ENCODE measurements at places on chromosomes 12 and 14.
A peak's percentile ranks its signal among the peaks of the same experiment; 100 is the strongest.

GRCh38 chr12:9736936-9737705 is 4.2 kb upstream of the CLECL1 start:
- DNase-seq = peak; percentile 44

DNA sequence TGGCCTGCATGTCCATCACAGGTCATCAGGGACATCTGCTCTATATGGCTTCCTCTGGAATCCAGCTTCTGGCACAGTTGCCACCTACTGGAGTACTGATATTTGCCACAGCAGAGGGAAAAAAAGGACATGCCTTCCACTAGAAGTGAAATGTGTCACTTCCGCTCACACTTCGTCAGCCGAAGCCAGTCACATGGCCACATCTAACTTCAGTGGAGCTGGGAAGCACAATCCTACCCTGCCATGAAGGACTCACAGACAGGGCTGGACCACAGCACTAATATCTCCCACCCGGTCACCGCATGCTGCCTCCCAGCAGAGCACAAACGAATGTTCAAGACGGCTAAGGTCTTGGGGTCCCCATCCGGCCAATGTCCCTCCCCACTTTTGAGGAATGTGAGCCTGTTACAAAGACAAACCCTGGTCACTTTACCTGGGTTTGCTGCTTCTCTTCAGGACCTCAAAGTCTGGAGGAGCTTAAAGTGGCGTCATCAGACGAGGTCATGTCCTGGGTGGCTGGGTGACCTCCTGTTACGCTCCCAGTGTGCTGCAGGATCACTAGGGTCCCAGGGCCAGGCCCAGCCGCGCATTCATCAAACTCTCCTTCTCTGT is 98.6 kb downstream of the GCH1 start:
- no peak for DNase-seq

DNA sequence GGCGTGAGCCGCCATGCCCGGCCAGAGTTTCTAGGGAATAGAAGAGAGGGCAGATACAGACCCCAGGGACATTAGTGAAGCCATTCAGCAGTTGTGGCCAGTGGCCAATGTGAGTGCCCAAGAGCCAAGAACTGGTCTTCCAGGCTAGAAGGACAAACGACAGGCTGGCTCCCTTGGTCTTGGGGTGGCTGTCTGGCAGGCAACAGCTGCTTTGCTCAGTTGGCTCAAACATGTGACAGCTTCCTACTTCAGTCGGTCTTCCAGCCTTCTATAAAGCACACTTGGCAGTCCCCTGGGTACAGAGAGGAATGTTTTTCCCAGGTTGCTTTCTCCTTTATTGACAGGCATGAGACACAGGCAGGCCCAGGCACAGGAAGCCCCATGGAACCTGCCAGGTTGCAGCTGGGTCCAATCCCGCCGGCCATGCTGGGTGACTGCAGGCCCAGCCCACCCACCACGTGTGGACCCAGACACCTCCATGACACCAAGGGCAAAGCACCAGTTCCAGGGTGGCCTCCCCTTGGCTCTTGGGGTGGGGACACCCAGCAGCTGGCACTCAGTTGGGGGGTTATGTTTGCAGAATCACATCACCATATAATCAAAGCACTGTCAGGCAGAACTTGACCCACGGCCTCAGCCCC is 15.4 kb downstream of the CHGA start:
- no peak for DNase-seq

DNA sequence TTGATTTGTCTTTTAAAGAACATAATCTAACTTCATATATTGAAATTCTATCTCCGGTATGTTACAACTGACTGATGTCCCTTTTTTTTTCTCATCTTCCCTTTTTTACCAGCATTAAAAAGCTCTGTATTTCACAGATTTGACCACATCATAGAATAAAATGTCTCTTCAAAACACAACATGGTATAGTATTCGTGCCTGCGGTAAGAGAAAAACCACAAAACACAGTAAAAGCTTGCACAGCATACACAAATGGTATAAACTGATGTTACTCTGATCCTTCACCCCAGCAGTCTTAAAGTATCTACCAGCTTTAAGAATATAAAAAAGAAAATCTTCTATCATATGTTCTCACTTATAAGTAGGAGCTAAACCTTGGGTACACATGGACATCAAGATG is 83.4 kb downstream of the HECTD1 start:
- DNase-seq = peak; percentile 64

DNA sequence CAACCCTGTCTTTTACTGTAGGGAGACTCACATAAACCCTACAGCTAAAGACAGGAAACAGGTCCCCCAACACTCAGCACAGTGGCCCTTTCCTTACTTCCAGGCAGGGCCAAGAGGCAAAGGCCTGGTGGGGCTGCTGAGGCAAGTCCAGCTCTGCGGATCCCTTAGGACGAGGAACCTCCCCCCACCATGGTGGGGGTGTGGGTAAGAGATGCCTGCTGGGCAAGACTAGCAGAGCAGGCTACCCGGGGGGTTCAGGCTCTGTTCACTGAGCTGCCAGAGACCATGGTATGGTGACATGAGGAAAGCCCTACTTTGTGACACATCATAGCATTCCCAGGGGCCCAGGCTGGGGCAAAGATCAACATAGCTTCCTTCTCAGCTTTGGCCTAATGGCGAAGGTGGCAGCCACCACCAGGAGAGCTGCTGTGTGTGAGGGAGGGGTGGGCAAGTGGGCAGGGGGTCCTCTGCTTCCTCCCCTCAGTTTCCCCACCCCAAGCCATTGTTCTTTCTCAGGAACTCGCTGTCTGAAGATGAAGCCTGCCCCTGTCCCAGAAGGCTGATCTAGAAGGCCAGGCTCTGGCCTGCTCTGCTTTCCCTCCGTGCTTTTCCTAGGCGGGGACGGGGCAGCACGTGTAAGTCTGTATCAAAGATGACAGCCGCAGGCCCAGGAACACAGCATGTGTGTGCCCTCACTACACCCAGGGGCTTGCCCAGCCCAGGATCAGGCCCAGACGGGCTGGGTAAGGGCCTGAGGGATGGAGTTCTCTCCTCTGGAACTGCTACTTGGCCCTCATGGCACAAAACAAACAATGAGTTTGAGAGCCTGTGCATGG is 10.1 kb upstream of the TINF2 start:
- DNase-seq = no peak

GRCh38 chr12:106816231-106816630 is 41.7 kb downstream of the RIC8B start:
- DNase-seq = no peak

DNA sequence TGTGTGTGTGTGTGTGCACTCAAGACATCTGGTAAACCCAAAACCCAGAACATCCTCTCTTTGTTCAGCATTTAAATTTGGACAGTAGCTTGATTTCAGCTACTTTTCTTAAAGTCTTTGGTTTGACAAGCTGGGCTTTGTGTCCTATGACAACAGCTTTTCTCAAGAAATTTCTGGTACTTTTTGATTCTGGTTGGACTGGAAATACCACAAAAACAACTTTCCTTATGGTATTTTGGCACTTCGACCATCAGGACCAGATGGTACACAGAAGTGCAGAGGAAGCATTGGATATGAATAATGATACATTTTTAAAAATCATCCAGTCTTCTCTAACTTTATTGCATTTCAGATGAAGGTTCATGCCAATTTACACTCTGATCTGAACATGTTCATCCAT is 286.6 kb upstream of the FLRT2 start:
- DNase-seq = no peak

DNA sequence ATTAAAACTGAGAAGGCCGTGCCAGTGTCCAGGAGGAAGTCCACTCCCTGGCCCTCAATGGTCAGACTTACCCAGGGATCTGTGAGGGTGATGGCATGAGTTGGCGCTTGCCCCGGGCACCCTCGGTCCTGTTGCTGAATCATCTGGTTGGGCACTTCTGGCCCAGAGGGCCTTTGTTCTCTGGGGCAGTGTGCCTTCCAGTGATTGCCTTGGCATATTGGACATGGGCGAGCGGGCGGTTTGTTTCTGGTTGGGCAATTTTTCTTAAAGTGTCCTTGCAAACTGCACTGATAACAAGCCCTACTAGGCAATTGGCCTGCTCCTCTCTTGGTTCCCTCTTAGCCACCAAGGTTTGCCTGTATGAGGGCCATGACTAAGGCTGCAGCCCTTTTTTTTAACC is 69.5 kb upstream of the ZDHHC17 start:
- DNase-seq = no peak

DNA sequence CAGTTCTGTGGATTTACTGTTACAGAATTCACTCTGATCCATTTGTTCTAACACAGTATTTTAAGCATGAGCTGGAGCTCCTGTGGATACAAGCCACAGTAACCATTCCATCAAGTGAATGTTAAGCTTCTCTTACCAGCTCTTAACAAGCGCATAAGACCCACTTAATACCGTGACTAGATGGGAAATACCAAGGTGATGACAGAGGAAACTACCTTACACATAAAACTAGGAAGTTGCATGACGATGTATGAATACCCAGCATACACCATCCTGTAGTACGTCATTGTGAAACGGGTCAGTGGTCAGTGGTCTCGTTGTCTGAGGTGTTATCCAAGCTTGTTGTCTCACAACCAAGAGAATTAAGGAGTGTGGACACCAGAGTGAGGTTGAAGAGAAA is 2.0 kb upstream of the GALC start:
- DNase-seq = peak; percentile 81

- DNase-seq = no peak
These were observed 22.7 kb downstream of the SETD1B start for GRCh38 chr12:121826318-121827150.

DNA sequence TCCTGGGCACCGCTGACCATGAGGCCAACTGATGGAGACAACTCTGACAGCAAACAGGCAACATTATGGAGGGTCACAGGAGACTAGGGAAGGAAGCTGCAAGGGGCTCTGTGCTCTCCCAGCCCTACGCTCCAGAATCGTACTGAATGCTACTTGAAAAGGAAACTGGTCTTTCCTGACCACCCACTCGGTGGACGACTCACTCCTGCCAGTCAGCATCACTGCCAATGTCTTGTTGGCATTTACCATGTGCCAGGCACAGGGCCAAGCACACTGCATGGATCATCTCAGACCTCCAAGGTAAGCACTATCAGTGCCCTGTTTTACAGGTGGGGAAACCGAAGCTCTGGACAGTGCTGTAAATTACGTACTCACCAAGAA is 38.0 kb downstream of the CCDC85C start:
- no peak for DNase-seq

DNA sequence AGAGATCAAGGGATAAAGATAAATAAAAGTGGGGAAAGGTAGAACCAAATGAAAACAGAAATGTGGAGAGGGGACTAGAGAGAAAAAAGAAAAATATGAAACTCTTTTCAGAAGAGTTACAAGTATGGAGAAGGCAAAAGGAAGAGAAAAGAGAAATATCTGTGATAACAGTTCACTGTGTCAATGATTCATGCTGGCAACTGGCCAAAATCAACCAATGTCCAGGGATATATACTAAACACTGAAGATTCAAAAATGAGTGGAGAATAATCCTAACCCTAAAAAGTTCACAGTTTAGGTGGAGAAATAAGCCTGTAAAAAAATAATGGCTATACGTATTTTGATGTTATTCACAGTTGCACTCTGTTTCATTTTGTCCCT is 372.3 kb upstream of the KITLG start:
- no peak for DNase-seq

- no peak for DNase-seq
These were observed 1007.0 kb upstream of the LRFN5 start for GRCh38 chr14:40599725-40600124.

GRCh38 chr14:64877846-64878245 is 1.9 kb downstream of the SPTB start:
- DNase-seq = no peak

- peak; percentile 53 for DNase-seq
These were observed 153.9 kb upstream of the RMST start for GRCh38 chr12:97308576-97309198.

GRCh38 chr12:89769483-89769818 is 60.8 kb upstream of the ATP2B1 start:
- no peak for DNase-seq

GRCh38 chr12:47207340-47207717 is 127.6 kb upstream of the AMIGO2 start:
- peak; percentile 67 for DNase-seq

DNA sequence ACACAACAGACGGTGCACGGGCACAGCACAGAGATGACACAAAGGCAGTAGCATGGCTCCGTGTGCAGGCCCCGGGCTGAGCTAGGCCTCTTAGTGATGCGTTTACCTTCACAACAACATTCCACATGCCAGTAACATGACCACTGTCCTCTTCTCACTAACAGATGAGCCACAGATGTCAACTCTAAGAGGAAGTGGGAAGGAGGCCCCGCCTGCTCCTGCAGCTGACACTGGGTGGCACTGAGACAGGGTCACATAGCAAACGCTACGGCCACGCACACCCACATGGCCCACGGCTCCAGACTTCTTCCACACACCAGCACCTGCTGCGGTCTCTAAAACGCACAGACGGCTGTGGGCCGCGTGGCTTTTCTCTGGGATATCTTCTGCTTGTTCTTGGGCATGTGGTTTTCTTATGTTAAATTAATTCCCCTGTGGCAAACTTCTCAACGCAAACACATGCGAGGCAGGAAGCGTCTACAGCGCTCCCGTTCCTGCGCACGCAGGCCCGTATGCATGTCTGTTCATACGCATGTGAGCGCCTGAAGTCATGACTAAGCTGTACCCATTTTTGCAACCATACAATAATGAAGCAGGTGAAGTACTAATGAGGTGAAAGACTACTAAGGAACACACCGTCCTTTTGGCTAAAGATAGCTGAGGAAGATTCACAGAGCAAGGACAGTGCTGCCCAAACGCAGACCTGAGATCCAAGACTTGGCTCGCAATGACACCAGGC is 26.8 kb downstream of the AMN start:
- no peak for DNase-seq

GRCh38 chr14:53929871-53930715 is 26.5 kb downstream of the BMP4 start:
- peak; percentile 10 for DNase-seq

- DNase-seq = no peak
These were observed 22.1 kb downstream of the OAS2 start for GRCh38 chr12:113000433-113000832.

DNA sequence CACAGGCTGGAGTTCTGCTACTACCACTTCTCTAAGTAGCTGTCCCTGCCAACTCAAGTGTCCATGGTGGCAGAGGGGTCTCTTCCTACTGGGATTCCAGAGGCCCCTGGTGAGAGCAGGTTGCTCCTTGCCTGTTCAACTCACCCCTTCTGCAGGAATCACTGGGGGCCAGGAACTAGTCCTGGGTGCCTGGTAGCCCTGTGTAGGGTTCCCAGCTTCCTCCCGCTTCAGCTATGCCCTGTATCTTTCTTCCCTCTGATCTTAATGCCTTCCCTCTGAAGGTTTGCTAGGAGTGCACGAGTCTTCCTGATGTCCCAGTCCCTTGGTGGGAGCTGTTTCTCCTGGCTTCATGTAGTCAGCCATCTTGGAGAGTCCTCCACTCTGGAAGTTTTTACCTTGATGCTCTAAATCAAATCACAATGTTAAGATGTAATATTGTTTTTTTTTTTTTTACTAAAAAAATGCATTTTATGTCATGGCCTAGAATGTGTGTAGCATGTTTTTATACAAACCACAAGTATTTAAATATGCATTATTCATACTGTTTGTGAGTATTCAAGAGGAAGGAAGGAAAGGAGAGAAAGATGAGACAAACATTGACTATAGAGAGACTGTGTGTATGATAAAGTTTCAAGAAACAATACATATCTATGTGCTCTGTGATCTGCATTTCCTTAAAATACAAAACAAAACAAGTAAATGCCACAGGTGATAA is 54.7 kb downstream of the FRS2 start:
- DNase-seq = no peak

Measured in activated CD4-positive, alpha-beta T cell treated with anti-CD3 and anti-CD28 coated beads, Interleukin-2, Interleukin-4, amounts not matched to agents 100 ng/mL and 50 ng/mL, durations not matched to agents 16 hours and 8 hours (primary cell).